ENCODE measurements at places on chromosomes 4 and X.

- DNase-seq: no peak
These were observed 4.1 kb downstream of the DCK start for GRCh38 chr4:70997546-70997945.

- no peak for DNase-seq
These were observed 46.2 kb upstream of the TRPC3 start for GRCh38 chr4:121998024-121998423.

- DNase-seq: no peak
These were observed 1.3 kb downstream of the SFRP2 start for GRCh38 chr4:153787575-153787974.

- no peak for DNase-seq
These were observed 4.0 kb downstream of the IRAK1 start for GRCh38 chrX:154015581-154016264.

DNA sequence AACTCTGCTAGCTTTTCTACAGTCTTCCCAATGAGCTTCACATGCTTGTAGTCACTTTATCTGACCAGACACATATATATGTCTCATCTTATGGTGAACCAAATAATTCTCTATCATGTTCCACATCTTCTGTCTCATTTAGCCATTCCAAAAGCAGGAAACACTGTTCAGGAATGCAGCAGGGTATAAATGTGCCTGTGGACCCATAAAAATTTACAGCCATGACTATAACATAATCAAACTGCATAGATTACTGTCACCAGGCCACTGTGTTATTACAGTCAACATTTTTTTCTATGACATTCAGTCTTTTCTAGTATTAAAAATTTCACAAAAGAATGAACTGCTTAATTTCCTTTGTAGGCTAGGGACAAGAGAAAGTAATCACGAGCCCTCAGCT lies 170.0 kb upstream of the NPY2R start:
- DNase-seq: no peak

DNA sequence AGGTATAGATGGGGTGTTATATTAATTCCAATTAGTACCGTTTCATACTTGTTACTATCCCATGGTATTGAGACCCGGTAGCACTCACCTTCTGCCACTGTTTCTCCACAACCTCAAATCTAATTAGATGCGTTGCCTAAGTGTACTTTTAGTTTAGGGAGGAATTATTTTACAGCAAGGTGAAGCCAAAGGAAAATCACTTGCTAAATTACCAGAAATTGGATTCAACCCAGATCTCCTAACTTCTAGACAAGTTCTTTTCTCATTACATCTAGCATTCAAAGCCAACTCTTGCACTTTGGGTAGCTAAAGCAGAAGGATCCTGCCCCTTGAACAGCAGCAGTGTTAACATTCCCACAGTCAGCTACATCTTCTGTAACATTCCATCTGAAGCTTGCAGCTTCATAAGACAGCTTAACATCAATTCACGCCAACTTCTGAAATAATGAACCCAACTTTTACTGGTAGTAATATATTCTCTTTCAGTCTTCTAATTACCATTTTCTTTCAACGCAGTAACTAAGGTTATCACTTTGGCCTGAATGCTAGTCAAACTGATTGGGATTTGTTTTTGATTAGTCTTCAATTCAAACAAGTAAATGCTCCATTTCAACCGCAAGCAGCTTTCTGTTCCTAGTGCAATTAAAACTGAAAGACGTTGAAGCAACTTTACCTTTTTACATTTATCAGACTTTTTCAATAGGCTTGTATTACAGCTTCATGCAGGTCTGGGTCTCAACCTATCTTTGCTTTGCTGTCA lies 934 bp upstream of the SEC31A start:
- DNase-seq: no peak

GRCh38 chrX:49042581-49043219 lies 457 bp downstream of the TFE3 start:
- DNase-seq: no peak

DNA sequence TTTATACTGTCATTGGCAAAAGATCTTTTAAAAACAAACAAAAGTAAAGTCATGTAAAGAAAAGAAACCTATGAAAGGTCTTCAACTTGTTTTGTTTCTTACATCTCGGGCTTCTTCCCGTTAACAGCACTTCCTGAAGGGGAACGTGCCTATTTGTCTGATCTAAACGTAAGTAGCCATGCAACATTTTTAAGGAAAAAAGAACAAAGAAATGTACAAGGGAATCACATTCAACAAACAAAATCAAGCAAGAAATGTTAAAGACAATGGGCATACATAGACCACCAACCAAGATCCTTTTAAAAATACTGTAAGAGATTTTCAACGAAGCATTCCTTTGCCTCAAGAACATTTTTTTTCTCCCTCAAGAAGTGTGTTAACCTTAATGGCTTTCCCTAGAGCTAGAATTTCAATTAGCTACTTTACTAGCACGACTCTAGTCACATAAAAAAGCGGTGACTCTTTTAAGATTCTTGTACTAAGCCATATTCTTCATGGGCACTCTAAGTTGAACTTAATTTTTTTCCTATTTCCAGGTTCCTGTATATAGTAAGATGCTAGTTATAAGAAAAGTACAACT lies 112.0 kb upstream of the TTC29 start:
- DNase-seq: no peak

DNA sequence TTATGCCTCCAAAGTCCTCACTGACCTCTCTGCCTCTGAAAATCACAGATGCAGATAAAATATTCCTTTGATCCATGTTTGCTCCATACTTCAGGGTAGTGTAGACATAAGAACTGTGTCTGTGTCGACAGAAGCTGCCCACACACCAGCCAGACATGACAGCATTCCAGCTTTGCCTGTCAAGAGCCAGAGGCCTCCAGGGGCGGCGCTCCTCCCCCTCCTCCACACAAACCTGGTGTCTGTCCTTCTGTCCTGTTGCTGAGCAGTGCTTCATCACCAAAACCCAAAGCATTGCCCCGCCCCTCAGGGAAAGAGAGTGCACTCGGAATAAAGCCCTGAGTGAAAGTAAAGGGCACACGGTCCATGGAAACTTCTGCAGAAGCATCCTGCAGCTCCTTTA lies 379.4 kb downstream of the FBXW7 start:
- DNase-seq: no peak
